ENCODE measurements at places on chromosomes 12 and 14. TPM values are rescaled to one million over a fixed set of nuclear protein-coding genes. Genes with fewer than 3 reads are reported as not detected.

The C12orf50 gene
- not detected for total RNA-seq

The TSPAN11 gene
- total RNA-seq = 0.04 TPM

The SLC7A7 gene
- total RNA-seq = 10.1 TPM

The KRT1 gene
- total RNA-seq = not detected

The BIN2 gene
- 0.13 TPM for total RNA-seq

The FAM234B gene
- total RNA-seq = 4.3 TPM

The SAMD15 gene
- 2.2 TPM for total RNA-seq

The PIWIL1 gene
- not detected for total RNA-seq

The SDSL gene
- total RNA-seq = 22.0 TPM

Data from A549 treated with RU486 at 1 μM for 4 hours (cell line).